HTR-8/SVneo (cell line): ENCODE measurements at places on chromosomes 13 and 19.
A peak's percentile ranks its signal among the peaks of the same experiment; 100 is the strongest.

GRCh38 chr13:27997904-27998522 is 9.5 kb upstream of the URAD start:
- no peak for DNase-seq

GRCh38 chr19:43634068-43634467 is 5.6 kb downstream of the CADM4 start:
- DNase-seq = no peak

DNA sequence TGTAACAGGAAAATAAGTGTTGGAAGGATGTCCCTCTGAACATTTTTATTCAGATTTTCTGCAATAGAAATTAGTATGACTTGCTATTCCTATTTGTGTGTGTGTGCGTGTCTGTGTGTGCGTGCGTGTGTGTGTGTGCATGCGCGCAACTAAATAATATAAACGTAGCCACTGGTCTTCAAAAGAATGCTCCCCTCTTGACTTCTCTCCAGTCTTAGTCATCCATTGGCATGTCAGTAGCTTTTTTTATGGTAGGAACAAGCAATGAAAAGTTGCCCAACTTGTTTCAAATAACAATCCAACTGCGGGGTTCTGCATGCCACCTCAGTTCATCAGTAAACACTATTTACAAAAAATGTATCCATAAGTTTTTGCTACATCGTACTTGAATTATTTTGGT is 249.6 kb downstream of the GPC6 start:
- DNase-seq = peak; percentile 13

DNA sequence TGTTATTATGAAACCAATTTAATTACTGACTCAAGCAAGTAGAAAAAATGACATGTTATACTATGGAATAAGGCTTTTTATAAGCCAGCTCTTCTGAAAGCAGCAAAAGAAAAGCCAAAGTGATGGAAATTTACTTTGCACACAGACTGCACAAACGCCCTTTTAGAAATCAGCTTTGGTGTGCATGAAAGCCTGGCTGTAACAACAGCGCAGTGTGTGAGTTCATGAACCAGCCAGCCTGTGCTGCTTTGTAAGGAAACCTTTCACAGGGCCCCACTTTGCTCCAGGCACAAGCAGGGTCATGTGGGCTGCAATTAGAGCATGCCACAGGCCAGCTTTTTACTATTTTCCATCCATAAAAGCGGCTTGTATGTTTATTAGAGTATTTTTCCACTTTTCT is 13.6 kb upstream of the IFT88 start:
- no peak for DNase-seq

DNA sequence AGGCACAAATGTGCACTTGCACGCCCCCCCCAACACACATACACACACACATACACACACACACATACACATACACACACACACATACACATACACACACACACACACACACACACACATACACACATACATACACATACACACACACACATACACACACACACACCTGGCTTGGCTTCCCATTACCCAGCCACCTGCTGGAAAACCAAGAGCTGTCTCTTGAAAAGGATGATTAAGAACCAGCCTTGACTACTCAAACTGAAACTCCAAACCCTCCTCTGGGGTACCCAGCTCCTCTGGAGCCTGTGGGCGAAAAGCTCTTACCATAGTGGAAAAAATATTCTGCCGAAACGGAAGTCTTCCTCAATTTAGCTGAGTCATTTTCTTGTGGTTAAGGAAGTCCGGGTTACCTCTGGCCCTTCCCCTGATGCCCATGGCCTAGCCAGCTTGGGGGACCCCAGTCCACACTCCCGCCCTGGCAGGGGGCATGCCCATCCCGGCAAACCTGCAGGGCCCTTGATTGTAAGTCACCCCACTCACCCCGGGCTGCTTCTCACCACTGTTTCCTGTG is 21.9 kb downstream of the CEBPA start:
- DNase-seq = no peak

DNA sequence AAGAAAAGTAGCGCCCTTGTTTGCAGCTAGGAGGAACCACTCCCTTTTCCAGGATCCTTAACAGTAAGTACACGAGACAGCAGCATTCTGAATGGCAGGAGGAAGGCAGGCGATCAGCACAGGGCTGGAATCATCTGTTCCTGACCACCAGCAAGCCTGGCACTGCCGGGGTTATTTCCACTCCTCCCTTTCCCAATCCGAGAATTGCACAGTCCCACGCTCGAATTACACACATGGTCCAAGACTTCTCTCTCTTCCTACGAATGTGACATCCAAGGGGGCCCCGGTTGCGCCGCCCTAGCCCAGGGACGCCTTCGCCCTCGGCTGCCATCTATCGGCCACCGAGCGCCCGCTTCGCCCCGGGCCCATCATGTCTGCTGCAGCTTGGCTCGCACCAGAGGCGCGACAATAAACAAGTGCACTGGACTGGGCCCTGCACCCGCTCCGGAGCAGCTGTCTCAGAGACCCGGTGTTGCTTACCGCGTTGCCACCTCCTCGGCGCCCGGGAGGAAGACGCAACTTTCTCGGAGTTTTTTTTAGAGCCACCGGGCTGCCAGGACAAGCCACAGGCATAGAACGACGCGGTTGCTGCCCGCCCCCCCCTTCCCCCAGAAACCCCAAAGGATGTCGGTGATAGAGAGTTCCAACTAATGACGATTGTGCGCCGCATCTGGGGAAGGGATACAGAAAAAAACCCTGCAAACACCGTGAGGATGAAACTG is at the start of gene SLITRK5:
Gene SLITRK5 (plus strand): TSS at position 341 of the 722 bp plus-strand sequence. CDS start 4,018 bp downstream, outside the sequence.
- peak; percentile 50 for DNase-seq

- peak; percentile 80 for DNase-seq
Measured at GRCh38 chr19:46265217-46265828, 31.5 kb upstream of the HIF3A start.

- DNase-seq = no peak
Measured at GRCh38 chr13:28618230-28618994, 40.5 kb upstream of the POMP start.

- DNase-seq = no peak
Measured at GRCh38 chr19:28829359-28829758, 383.6 kb downstream of the UQCRFS1 start.

- no peak for DNase-seq
Measured at GRCh38 chr19:33921165-33921564, 124.5 kb downstream of the KCTD15 start.

GRCh38 chr13:24505256-24505655 is 7.3 kb downstream of the PARP4 start:
- DNase-seq = no peak

DNA sequence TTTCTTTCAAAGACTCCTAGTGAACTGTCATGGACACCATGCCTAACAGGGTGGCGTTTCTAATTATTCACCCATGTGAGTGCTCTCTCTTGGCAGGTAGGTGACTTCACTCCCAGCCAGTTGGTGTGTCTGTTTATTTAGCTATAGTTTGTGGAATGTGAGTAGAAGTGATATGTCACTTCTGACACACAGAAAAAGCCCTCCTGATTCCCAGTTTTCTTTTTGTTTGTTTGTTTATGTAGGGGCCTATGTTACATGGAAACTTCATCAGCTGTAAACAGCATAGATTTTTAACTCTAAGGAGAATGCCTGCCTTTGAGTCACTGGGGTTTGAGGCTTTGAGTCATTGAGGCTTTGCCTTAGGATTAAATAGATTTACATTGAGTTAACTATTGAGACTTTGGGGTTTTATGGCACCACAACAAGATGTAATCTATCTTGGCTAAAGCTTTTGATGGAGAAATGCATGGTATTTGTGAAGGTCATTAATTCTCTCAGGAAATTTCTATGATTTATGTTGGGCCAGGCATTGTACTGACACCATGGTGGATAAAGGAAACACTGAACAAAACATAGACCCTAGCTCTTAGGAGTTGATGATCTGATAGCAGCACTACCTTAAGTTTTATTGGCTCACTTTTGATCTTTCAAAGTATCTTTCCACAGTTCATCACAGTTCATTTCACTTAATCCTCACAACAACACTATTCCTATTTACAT is 45.3 kb downstream of the UFM1 start:
- no peak for DNase-seq

DNA sequence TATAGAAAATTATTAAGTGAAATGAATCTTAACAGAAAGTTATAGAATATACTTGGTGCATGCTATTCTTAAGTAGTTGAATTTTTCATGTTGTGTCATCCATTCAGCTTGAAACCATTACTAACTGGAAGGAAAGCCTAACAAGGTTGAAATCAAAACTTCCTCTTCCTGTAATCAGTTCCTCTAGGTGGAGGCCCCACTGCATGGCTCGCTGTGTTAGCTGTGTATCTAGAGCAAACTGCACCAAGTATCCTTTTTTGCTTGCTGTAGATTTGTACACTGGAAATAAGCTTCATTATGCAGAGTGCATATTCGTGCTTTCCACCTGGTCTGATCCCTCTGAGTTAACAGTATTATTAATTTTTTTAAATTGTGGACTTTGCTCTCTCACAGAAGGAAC is 1146.1 kb downstream of the EFNB2 start:
- DNase-seq = no peak

DNA sequence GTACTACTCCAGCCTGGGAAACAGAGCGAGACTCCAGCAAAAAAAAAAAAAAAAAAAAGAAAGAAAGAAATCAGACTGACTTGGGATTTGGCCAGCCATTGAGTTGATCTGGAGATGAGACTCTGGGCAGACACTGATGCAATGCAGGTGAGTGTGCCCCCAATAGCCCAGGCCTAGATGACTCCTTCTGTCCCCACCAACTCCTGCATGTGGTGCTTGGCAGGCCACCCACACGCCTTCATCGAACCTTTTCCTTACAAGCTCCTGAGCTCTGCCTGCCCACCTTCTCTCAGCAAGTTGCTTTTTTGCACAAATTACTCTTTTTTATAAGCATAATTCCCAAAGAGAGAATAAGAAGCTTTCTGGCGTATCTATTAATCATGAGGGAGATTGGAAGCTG is 97.9 kb upstream of the MBNL2 start:
- DNase-seq = no peak

DNA sequence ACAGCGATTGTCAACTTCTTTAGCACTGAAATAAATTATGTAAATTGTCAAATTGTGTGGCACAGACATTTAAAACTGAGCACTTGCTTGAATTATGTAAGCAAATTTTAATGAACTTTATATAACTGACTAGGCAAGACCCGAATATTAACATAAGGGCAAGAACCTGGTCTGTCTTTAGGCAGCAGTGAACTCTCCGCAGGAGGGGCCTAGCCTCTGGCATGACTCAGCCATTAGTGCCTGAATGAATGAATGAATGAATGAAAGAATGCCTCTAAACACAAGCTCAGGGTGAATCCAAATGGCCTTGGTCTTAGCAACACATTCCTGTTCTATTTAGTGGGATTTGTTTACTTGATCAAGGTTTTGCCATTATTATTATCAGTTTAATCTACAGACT is 654.7 kb upstream of the ARGLU1 start:
- no peak for DNase-seq

- no peak for DNase-seq
Measured at GRCh38 chr13:86765462-86765861, 905.7 kb upstream of the SLITRK5 start.

DNA sequence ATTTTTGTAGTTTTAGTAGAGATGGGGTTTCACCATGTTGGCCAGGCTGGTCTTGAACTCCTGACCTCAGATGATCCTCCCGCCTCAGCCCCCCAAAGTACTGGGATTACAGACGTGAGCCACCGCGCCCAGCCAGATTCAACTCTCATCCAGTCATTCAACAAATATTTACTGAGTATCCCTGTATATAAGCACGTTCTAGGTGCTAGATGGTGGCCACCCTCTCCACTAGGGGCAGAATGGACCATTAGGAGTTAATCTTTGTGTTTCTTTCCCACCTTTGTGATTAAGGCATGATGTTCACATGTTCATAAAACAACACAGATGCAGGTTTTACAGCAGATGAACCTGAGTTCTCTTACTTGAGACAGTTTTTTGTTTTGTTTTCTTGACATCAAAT is 7.3 kb downstream of the SHKBP1 start:
- DNase-seq = no peak

DNA sequence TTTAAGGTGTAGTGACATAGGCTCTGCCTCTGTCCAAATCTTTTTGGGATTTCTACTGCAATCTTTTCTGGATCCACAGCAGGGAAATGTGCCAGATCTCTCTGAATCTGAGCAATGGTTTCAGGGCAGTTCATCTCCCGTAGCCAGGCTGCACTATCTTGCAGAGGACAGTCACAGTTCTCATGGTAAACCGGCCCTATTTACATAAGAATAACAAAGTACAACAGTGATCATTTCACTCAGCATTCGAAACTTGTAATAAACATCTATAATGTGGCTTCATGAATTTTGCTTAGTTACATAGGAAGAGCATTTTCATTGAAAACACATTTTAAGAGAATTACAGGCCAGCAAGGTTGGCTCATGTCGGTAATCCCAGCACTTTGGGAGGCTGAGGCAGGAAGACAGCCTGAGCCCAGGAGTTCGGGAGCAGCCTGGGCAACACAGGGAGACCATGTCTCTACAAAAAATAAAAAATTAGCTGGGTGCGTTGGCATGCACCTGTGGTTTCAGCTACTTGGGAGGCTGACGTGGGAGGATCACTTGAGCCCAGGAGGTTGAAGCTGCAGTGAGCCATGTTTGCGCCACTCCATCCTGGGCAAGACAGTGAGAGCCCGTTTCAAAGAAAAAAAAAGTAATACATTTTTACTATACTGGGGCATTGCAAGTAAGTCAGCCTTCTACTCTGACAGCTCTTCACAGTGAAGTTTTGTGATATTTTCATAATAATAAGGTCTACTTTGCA is 5.0 kb downstream of the POGLUT2 start:
- DNase-seq = no peak

DNA sequence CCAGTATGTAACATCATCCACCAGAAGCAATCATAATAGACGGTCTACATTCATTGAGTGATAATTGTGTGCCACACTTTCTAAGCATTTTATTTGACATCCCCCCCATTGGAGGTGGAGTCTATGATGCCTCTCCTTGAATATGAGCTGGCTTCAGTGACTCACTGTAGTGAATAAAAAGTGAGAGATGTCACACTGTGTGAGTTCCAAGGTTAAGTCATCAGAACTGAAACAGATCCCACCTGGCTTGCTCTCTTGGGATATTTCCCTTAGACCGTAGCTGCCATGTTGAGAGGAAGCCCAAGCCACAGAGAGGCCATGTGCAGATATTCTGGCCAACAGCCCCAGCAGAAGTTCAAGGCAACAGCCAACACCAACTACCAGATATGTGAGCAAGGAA is 12.6 kb downstream of the RTBDN start:
- no peak for DNase-seq

DNA sequence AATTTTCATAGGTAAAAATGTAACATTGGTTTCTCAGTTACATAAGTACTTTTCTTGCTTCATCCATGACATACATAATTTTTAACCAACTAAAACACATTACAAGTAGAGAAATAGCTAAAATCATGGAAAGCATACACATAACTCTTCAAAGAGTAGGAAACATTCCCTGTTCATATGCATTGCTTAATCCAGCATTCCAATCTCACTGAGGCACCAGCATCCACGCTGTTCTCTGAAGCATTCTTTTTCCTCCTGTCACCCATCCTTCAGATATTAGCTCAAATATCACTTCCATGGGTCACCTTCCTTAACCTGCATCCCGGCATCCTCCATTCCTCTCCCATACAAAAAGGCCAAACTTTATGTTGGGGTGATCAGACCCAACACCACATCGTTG is 79.1 kb downstream of the ZNF254 start:
- DNase-seq = no peak

- peak; percentile 67 for DNase-seq
Measured at GRCh38 chr19:35868172-35868822, at the start of gene APLP1. TSS of gene APLP1 (plus strand) at chr19:35868574. CDS start at chr19:35868637, 63 bp downstream.

- peak; percentile 19 for DNase-seq
Measured at GRCh38 chr19:31154021-31154420, 195.2 kb downstream of the TSHZ3 start.

GRCh38 chr19:47444388-47444821 is 25.1 kb upstream of the MEIS3 start:
- no peak for DNase-seq
